ENCODE measurements at places on chromosomes 12 and 14. TPM values are rescaled to one million over a fixed set of nuclear protein-coding genes. Genes with fewer than 3 reads are reported as not detected.
A peak's percentile ranks its signal among the peaks of the same experiment; 100 is the strongest.

Gene ABCC9
- total RNA-seq = 109 TPM

DNA sequence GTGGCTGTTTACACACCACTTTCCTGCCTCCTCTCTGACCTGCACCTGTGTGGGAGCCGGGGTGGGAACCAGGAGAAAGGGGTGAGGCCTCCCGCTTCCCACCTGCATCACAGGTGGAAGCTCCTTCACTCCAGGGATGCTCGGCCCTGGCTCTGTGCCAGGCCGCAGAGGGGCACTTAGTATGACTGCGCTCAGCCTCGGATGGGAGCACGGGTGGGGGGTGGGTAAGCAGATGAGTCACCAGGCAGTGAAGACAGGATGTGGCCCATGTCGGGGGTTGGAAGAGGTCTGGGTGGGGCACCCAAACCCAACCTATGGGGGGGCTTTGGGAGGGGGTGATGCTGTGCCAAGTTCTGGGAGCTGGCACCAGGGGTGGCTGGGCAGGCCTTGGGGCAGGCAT is 7.4 kb upstream of the CYP46A1 start:
- no peak for DNase-seq
- no peaks in the 10 kb centered on the region for H3K4me1 ChIP-seq
- no peak overlapping the region for H3K4me3 ChIP-seq
- no peak overlapping the region for H3K27ac ChIP-seq
- H3K36me3 ChIP-seq = no peaks in the 10 kb centered on the region

GRCh38 chr12:128619263-128619662 is 204.5 kb downstream of the SLC15A4 start:
- no peak for DNase-seq
- no peak overlapping the region for H3K4me3 ChIP-seq
- H3K27ac ChIP-seq = no peak overlapping the region
- no peaks in the 10 kb centered on the region for H3K36me3 ChIP-seq
- H3K4me1 ChIP-seq = no peaks in the 10 kb centered on the region
- H3K27me3 ChIP-seq = no peaks in the 10 kb centered on the region

DNA sequence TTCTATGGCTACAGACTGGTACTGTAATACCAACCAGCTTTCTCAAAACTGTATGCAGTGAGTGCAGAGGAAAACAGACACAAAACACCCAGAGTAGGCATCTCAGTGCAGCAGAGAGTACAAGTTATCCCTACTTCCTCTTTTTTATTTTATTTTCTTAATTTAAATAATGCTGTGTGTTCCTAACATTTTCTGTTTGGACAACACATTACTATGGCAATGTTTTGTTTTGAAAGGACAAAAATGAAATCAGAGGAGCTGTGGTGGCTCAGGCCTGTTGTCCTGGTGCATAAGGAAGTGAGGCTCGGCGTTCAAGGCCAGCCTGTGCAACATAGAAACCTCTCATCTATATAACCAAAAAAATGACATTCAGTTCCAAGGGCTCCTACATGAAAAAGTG is 33.7 kb upstream of the SELPLG start:
- H3K4me3 ChIP-seq = no peak overlapping the region
- no peaks in the 10 kb centered on the region for H3K36me3 ChIP-seq
- no peaks in the 10 kb centered on the region for H3K27me3 ChIP-seq
- H3K27ac ChIP-seq = peak overlapping the region; percentile 90

Gene KCNC2
- total RNA-seq = 3.6 TPM

DNA sequence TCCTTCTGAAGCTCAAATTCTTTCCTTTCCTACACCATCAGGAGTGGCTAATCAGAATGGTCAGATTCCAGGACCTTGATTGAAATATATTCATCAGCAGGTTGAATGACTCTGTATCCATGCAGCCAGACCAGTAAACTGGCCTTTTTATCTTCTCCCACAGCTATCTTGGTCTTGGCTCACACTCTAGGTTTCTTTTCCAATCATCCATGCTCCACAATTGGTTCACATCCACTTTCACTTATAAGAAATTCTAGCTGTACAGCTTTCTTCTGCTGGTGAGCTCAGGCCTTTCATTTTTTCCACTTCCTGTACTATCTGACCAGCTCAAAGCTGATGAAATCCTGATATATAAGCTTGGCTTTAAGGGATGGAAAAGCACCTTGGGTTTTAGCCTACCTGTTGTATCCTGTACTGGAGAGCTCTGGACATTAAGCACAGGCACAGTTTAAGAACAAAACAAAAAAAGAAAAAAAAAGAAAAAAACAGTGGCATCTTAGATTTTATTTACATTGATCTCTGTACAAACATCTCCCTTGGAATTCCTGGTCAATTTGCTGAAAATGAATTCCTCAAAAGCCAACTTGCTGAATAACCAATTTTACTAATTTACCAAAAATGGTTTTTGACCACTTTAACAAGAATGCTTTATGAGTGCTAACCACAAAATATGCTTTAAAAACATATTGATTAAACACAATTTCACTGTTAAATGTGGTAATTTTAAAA is 91.6 kb upstream of the PAWR start:
- DNase-seq = no peak
- no peak overlapping the region for H3K4me3 ChIP-seq
- H3K27ac ChIP-seq = peak overlapping the region; percentile 32
- H3K27me3 ChIP-seq = no peaks in the 10 kb centered on the region

- no peaks in the 10 kb centered on the region for H3K36me3 ChIP-seq
- H3K27ac ChIP-seq = no peak overlapping the region
- no peaks in the 10 kb centered on the region for H3K27me3 ChIP-seq
- H3K4me3 ChIP-seq = no peak overlapping the region
Measured at GRCh38 chr14:25042362-25043299, 7.3 kb downstream of the STXBP6 start.

All from uterus (tissue), 4 donors.